ENCODE measurements at places on chromosomes 1 and 21.

GRCh38 chr1:9234223-9235095, at the start of gene H6PD:
Gene H6PD (plus strand): TSS chr1:9234774. CDS start chr1:9244935, 10,161 bp downstream.
- no peak for DNase-seq

- no peak for DNase-seq
These were observed 529 bp upstream of the PRMT2 start for GRCh38 chr21:46634966-46635323.

DNA sequence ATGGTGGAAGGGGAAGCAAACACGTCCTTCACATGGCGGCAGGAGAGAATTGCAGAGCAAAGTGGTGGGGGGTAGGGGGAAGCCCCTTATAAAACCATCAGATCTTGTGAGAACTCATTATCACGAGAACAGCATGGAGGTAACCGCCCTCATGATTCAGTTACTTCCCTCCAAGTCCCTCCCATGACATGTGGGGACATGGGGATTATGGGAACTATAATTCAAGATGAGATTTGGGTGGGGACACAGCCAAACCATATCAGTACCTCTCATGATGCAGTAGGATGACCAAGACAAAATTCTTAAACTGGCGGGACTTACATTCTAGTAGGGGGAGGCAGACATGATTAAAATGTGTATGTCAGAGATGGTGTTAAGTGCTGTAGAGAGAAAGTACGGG, 38.8 kb downstream of the WNT4 start:
- DNase-seq: no peak

GRCh38 chr21:41229509-41230248, 61.7 kb downstream of the BACE2 start:
- DNase-seq: no peak

GRCh38 chr1:6170116-6170741, 9.9 kb downstream of the CHD5 start:
- DNase-seq: no peak

Measured in cerebellar nuclear complex (tissue), 1 donor.